ENCODE measurements at places on chromosomes 3 and 15. TPM values are rescaled to one million over a fixed set of nuclear protein-coding genes. Genes with fewer than 3 reads are reported as not detected.
A peak's percentile ranks its signal among the peaks of the same experiment; 100 is the strongest.

GRCh38 chr15:87031540-87032230 is 952.0 kb downstream of the AGBL1 start:
- no peaks in the 10 kb centered on the region for H3K4me1 ChIP-seq
- H3K27ac ChIP-seq, result no peak overlapping the region
- H3K36me3 ChIP-seq, result no peaks in the 10 kb centered on the region
- no peaks in the 10 kb centered on the region for H3K27me3 ChIP-seq
- H3K4me3 ChIP-seq, result no peak overlapping the region
- DNase-seq, result no peak

DNA sequence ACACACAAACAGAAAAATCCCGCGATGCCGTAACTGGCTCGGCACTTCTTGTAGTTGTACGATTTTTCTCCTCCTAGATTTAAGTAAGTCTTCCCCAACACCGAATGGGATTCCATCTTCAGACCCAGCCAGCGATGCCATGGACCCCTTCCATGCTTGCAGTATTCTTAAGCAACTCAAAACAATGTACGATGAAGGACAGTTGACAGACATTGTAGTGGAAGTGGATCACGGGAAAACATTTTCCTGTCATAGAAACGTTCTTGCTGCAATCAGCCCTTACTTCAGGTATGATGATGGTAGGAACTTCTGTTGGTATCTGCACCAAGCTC is 763 bp downstream of the KBTBD8 start:
- no peaks in the 10 kb centered on the region for H3K4me1 ChIP-seq
- no peak overlapping the region for H3K27ac ChIP-seq
- H3K4me3 ChIP-seq, result peak overlapping the region; percentile 81
- no peak for DNase-seq

GRCh38 chr3:169479314-169479939 is 184.1 kb downstream of the MECOM start:
- H3K27me3 ChIP-seq, result no peaks in the 10 kb centered on the region
- H3K36me3 ChIP-seq, result no peaks in the 10 kb centered on the region
- H3K27ac ChIP-seq, result peak overlapping the region; percentile 0

DNA sequence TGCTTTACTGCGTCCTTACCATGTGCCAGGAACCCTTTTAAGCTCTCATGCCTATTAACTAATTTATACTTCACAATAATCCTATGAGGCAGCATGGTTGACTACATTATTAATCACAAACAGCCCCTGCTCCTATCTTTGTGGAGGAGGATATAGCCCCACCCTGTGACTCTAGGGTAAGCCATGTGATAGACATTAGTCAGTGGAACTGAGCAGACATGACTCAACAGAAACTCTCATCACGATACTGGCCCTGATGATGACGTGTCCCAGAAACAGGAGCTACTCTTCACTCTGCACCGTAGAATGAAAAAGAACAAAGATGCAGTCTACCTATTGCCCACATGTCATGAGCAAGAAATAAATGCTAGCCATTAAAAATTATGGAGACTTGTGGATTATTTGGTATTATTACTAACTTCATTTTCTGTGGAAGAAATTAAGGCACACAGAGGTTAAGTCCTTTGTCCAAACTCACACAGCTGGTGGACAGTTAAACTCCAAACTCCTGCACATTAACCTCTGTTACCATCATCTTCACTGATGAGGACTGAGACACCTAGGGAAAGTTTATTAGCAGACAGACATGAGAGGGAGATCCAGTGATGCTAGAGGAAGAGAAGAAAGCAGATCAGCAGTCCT is 51.2 kb downstream of the CFAP20DC start:
- DNase-seq, result peak; percentile 61
- H3K27me3 ChIP-seq, result no peaks in the 10 kb centered on the region
- peaks cover 42% of the 10 kb centered on the region for H3K4me1 ChIP-seq

The SEC62 gene
- total RNA-seq, result 143 TPM

The CRYGS gene
- total RNA-seq, result 9.5 TPM

DNA sequence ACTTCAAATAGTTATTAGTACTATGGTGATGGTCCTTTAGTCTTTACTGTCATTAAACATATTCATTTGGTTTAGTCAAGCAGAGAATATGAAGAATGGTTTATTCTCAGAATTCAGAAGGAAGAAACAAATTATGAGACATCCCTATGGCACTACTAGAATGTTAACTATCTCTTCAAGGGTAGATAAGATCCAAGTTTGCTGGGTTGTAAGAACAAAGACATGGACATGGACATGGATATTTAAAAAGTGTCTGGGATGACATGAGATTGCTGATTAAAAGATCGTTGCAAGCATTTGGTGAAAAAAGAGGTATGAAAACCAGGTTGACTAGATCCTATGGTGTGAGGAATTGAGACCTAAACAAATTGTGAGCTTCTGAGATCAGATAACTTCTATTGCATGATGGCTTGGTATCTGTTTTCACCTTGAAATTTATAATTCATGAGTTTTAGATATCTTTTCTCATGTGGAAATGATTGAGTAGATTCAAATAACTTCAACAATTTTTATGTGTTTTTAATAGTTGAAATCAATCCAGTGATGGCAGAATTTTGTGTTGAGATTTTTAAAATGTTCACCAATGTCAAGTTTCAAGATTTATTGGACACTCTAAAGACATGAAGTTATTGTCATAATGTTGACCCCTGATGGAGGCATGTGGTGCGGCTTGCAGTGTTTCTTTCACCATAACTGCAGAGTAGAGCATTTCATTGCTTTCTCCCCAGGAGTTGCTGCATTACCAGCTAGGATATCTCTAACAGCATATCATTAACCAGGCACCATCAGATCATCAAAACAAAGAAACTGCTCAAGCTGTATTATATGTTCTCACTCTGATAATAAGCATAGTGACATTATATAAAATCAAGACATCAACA is 72.6 kb downstream of the NAALADL2 start:
- H3K27me3 ChIP-seq, result no peaks in the 10 kb centered on the region
- H3K36me3 ChIP-seq, result no peaks in the 10 kb centered on the region
- H3K27ac ChIP-seq, result no peak overlapping the region
- H3K4me3 ChIP-seq, result no peak overlapping the region
- DNase-seq, result no peak

DNA sequence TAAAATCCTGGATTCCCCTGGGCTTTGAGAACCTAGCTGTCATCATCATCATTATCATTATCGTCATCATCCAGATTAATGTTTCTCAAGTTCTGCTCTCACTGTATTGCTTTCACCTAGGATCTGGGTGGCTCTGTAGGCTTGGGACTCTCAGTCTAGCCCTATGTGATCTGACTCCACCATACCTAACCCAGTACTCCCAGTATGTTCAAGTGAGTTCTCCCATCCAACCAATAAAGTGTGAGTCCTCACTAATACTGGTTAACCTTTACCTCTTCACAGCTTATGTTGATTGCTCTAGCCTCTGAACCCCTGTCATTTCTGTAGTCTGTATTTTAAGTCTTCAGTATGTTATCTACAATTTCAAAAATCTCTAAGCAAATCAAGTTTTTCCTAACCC is 102.3 kb downstream of the NECTIN3 start:
- peaks cover 12% of the 10 kb centered on the region for H3K4me1 ChIP-seq
- no peak for DNase-seq
- peaks cover 11% of the 10 kb centered on the region for H3K36me3 ChIP-seq
- H3K27ac ChIP-seq, result peak overlapping the region; percentile 3

GRCh38 chr3:74722211-74722610 is 107.8 kb upstream of the CNTN3 start:
- H3K27ac ChIP-seq, result no peak overlapping the region
- no peaks in the 10 kb centered on the region for H3K36me3 ChIP-seq
- DNase-seq, result no peak
- no peak overlapping the region for H3K4me3 ChIP-seq
- no peaks in the 10 kb centered on the region for H3K27me3 ChIP-seq

GRCh38 chr3:52507359-52507758 is 12.2 kb downstream of the STAB1 start:
- H3K4me1 ChIP-seq, result peaks cover 24% of the 10 kb centered on the region
- DNase-seq, result peak; percentile 22
- no peak overlapping the region for H3K27ac ChIP-seq

GRCh38 chr3:47989981-47990440 is 26.2 kb downstream of the MAP4 start:
- DNase-seq, result peak; percentile 72
- no peak overlapping the region for H3K4me3 ChIP-seq
- H3K36me3 ChIP-seq, result no peaks in the 10 kb centered on the region

- no peak for DNase-seq
- peaks cover 15% of the 10 kb centered on the region for H3K36me3 ChIP-seq
- no peak overlapping the region for H3K4me3 ChIP-seq
- no peak overlapping the region for H3K27ac ChIP-seq
- H3K4me1 ChIP-seq, result peaks cover 19% of the 10 kb centered on the region
These were observed 62.3 kb downstream of the NOX5 start for GRCh38 chr15:69076756-69077155.

DNA sequence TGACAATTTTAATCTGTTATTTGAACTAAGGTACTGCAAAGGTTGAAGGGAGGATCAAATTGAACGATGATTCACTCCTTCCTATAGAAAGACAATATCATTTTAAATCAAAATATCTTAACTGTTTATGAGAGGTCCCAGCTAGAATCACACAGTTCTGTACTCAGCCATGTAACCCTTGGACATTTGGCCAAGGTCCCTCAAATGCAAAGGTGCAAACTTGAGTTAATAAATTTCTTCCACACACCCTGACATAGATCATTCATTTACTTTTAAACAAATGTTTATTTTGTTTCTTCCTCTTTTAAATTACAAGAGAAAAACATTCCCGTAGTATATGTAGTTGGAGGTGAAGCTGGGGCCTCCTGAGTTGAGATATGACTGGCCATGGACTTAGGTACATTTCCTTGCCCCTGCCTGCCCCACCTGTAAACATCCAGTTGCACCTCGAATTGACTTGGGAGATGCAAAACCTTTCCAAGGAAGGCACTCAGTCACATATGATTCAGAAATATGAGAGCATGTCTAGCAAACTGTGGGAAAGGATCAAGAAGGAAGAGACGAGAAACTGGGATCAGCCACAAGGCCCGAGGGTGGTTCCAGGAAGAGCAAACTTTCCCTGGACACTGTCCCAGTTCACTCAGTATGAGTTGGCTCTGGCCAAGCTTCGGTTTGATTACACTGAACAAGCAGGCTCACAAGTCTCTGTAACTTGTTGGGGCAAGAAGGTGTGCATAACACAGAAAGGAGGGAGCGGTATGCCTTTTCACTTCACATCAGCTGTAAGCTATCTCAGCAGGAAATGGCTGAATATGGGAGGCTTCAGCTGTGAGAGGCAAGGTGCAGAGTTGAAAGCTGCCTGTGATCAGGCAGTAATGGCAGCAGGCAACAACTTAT is 6.7 kb downstream of the TNFSF10 start:
- peak; percentile 60 for DNase-seq
- peaks cover 12% of the 10 kb centered on the region for H3K36me3 ChIP-seq
- peak overlapping the region; percentile 63 for H3K27ac ChIP-seq
- peaks cover 42% of the 10 kb centered on the region for H3K4me1 ChIP-seq
- no peaks in the 10 kb centered on the region for H3K27me3 ChIP-seq
- H3K4me3 ChIP-seq, result peak overlapping the region; percentile 12

The ANKRD34C gene
- total RNA-seq, result not detected
